ENCODE measurements at places on chromosomes 11 and 22. TPM values are rescaled to one million over a fixed set of nuclear protein-coding genes. Genes with fewer than 3 reads are reported as not detected.

The B3GAT1 gene
- 0.02 TPM for polyA plus RNA-seq

The KRTAP5-2 gene
- polyA plus RNA-seq = not detected

The IFITM10 gene
- polyA plus RNA-seq = 1.1 TPM

The IL18BP gene
- polyA plus RNA-seq = 2.9 TPM

The LRRN4CL gene
- polyA plus RNA-seq = 1.4 TPM

The SEPTIN3 gene
- polyA plus RNA-seq = 0.11 TPM

The OR6A2 gene
- not detected for polyA plus RNA-seq

The CNTN5 gene
- polyA plus RNA-seq = not detected

The MAP6 gene
- polyA plus RNA-seq = 0.71 TPM

The GGTLC2 gene
- not detected for polyA plus RNA-seq

The KCNK4 gene
- polyA plus RNA-seq = not detected

The GGTLC3 gene
- not detected for polyA plus RNA-seq

The VPREB1 gene
- not detected for polyA plus RNA-seq

The C2CD2L gene
- polyA plus RNA-seq = 13.1 TPM

The ZNF215 gene
- 0.77 TPM for polyA plus RNA-seq

The GAB4 gene
- polyA plus RNA-seq = not detected

The C11orf52 gene
- polyA plus RNA-seq = 6.5 TPM

The CRYBA4 gene
- not detected for polyA plus RNA-seq
